ENCODE measurements at places on chromosomes 5 and 9.

DNA sequence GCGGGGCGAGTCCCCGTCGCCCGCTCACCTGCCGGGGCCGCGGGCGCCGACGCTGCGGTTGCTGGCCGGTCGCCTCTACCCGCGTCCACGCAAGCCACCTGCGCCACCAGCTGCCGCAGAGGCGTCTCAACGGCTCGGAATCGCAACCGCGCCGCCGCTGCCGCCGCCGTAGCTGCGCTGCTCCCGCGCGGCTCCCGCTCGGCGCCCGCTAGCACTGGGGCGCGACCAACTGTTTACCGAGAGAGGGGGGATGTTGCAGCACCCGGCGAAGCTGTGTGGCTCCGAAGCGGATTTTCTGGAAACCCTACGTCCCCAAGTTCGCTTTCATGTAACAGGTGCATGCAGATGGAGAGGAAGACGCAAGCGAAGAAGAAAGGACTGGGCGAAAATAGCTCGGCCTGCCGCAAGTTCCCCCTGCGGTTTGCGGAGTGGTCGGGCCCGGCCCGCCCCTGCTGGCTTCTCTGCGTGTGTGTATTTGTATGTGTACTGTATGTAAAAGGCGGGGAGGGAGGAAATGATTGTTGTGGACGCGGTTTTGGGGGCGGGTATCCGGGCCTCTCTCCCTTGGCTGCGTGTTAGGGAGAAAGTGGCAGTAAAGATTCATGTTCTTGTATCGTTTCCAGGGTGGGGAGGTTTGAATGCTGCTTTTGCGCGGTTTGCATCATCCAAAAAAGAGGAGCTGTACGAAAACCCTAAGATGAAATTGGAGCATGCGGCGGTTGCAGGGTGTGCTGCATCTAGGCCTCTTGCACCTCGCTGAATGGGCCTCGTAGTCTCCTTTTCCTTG is at the start of gene PSIP1:
Gene PSIP1 (minus strand): TSS at position 182 of the 787 bp plus-strand sequence. CDS start 782 bp downstream, outside the sequence.
- peak; percentile 46 for DNase-seq

DNA sequence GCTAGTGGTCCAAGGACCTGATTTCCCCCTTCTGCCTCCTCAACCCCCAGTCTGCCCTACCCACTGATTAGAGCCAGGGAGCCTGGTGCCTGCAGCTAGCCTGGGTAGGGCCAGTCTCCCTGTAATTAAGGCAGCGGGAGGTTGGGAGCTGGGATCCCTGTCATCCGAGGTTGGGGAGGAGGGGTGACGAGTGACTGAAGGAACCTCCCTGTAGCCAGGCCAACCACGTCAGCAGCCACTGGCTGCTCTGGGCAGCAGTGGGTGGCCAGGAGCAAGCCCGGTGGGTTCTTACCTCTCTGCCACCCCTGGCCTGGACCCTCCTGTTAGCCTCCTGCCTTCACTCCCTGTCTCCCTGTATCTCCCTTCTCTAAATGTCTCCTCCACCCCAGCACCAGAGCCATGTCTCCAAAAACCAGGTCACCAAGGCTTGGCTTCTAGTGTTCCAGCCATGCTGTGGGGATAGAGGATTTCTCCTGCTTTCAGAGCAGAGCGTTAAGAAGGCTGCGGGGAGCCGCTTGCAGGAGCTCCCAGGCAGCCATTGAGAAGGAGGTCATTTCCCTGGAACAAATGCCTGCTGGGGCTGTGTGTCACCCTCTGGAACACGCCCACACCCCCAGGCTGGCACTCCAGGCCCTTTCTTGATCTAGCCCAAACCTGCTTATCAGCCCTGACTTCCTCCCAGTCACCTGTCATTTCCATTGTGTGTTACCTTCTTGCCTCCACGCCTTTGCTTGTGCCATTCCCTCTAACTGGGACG is 65.0 kb upstream of the GGTA1 start:
- no peak for DNase-seq

DNA sequence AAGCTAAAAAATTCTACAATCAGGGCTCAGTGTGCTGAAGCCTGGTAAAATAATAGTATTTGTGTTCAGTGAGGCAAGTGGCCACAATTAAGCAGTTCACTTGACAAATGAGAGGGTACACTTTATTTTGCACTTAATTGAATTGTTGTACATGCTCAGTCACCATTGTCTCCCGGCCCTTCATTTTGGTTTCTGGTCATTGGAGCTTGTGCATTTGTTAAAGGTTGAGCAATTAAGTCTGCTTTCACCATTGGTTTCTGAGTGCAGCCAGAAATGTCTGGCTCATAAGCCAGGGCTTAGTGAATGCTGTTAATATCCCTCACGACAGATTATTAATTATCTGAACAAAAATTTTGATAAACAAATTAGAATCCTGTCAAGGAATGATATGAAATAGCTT is 89.6 kb downstream of the PRDM6 start:
- no peak for DNase-seq

DNA sequence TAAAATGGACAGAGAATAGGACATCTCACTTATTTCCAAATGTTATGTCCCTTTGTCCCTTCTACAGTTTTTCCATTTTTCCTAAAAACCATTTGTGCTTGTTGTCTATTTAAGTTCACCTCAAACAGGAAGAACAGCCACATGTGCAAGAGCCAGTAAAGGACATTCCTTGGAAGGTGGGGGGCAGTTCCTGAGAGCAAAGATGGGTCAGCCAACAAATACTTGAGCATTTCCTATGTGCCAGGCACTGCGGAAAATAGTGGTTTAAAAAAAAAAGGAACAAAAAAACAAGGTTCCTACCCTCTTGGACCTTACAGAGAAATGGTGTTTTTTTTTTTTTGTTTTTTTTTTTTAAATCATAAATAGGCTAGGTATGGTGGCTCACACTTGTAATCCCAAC is 26.8 kb downstream of the ANP32B start:
- peak; percentile 42 for DNase-seq

- DNase-seq, result no peak
These were observed 682 bp downstream of the MAN1B1 start for GRCh38 chr9:137087409-137087925.

DNA sequence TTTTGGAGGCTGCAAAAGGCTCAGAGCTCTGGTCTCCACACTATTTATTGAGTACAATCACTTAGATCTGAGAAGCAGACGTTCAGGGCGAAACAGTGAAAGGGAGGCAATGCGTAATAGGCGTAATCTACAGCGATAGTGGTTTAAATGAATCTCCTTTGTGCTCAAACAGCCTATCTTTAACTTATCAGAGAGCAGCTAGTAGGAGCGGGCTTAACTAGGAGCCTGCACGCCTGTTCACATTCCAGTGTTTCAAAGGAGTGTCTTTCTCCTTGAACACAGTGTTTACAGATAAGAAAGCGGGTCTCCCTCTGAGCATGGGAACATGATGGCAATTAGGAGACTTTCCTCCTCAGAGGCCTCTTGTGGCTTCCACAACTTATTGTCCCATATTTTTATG is 49.4 kb downstream of the AP3B1 start:
- DNase-seq, result no peak

- no peak for DNase-seq
These were observed 11.7 kb upstream of the DOLPP1 start for GRCh38 chr9:129068990-129069861.

Measured in SW 1271 (cell line).